ENCODE measurements at places on chromosomes 12 and 14. TPM values are rescaled to one million over a fixed set of nuclear protein-coding genes. Genes with fewer than 3 reads are reported as not detected.

CLEC4D gene
- not detected for total RNA-seq

ASPG gene
- total RNA-seq, result not detected

MYH6 gene
- total RNA-seq, result not detected

ITGA5 gene
- total RNA-seq, result 438 TPM

NEUROD4 gene
- total RNA-seq, result not detected

HHIPL1 gene
- 3.9 TPM for total RNA-seq

Measured in fibroblast of villous mesenchyme (primary cell).